ENCODE measurements at places on chromosomes 11 and 22. TPM values are rescaled to one million over a fixed set of nuclear protein-coding genes. Genes with fewer than 3 reads are reported as not detected.
A peak's percentile ranks its signal among the peaks of the same experiment; 100 is the strongest.

The MRGPRX4 gene
- polyA plus RNA-seq, result not detected

DNA sequence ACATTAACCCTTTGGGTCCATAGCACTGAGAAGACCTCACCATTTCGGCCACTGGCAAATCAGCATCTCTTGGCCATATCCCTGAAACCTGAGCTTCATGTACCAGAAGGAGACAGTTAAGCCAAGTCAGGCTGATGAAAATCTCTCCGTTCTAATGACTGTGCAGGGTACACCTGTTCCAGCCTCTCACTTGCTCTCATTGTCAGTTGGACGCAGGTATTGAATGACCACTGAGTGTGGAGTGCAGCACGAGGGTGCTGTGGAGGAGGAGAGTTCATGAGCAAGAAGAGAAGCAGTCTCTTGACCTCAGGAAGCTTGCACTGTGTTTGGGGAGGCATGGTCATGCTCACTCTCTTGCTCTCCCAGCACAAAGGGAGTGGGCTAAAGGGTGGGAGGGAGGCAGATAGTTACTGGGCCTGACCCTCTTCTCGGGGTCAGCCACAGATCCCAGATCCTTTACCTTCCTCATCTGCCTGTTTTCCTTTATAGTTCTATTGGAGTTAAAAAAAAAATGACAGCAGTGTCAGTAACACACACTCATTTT lies 65.2 kb downstream of the ZBTB16 start:
- DNase-seq, result no peak

GRCh38 chr11:117239295-117239694 lies 6.8 kb downstream of the RNF214 start:
- DNase-seq, result no peak

- DNase-seq, result no peak
These were observed 23.3 kb upstream of the MMP7 start for GRCh38 chr11:102553835-102554282.

DNA sequence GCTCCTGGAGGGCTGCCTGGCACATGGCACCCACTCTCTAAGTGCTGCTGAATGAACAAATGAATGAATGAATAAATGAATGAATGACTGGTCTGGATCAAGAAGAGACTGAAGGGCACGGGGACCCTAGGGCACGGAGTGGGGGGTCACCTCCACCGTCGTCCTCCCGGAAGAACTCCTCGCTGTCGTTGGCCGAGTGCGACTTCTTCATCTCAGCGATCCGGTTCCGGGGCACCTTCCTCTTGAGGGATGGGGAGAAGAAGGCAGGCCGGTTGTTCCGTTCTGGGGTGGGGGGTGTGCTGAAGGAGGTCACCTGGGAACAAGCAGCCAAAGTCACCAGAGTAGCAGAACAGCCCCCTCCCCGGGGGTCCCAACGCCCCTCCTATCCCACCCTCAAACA lies 36.0 kb downstream of the NUP50 start:
- DNase-seq, result peak; percentile 53

The TCN2 gene
- 23.1 TPM for polyA plus RNA-seq

- peak; percentile 60 for DNase-seq
These were observed 12.6 kb downstream of the SULT4A1 start for GRCh38 chr22:43849731-43850130.

DNA sequence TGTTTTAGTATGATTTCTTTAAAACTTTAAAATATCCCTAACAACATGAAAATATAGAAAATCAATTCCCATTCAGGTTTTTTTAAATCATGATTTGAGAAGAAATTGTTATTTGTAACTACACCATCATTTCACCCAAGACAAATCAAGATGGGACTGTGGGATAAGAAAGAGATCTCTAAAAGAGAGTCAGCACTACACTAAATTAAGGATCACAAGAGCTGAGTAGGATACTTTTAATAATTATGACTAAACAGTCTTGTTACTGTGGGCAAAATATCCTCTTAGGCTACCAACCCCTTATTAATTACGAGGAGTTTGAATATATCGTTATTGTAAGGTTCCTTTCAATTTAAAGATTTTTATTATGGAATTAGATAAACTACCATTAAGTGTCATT lies 3.0 kb downstream of the GAS2 start:
- no peak for DNase-seq

GRCh38 chr11:70466596-70466995 lies 68.3 kb downstream of the CTTN start:
- DNase-seq, result peak; percentile 60

The SLC2A11 gene
- 15.6 TPM for polyA plus RNA-seq

The SF3A1 gene
- 22.8 TPM for polyA plus RNA-seq

DNA sequence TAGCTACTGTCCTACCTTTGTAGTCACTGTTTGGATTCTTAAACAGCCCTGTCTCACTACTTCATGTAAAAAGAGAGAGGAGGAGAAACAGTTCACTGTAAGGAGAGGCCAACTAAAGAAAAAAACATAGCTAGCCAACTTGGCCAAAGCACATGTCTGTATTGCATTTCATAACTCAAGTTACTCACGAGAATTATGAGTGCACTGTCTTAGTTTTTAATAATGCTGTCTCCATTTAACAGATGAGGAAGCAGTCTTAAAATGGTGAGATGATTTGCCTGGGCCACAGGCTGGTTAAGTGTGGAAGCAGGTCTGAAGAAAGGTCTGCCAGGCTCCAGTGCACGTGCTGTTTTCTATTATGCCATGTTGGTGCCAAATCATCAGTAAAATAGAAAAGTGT lies 104.5 kb downstream of the UVRAG start:
- no peak for DNase-seq

DNA sequence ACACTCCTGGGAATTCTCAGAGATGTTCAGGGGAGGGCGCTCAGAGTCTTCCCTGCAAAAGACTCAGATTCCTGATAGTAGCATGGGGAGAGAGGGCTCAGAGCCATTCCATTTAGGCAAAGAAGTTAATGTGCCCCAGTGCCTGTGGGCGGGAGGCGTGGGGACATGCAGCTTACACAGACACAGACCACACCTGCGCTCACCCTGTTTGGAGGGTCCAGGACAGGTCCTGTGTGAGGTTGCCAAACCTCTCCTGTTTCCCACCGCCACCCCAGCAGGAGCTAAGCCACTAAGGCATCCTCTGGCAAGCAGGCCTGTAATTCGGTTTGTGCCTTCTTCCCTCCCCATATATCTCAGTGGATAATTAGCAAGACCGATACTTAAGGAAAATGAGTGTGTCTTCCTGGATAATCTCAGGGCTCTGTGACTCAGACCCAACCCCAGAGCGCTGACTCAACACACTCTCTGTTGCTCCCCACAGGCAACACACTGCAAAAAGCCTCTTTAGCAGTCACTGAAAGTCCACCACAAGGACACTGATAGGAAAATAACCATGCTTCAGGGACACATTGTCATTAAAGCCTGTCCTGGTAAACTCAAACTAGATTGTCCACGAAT lies 118.9 kb upstream of the LMO1 start:
- no peak for DNase-seq

The SLC22A8 gene
- not detected for polyA plus RNA-seq

- peak; percentile 34 for DNase-seq
These were observed 613.3 kb upstream of the CADM1 start for GRCh38 chr11:116117331-116118137.

GRCh38 chr22:34160141-34160783 lies 240.0 kb upstream of the LARGE1 start:
- DNase-seq, result no peak

The CADM1 gene
- 3.4 TPM for polyA plus RNA-seq

GRCh38 chr11:67357831-67358670 lies 4.7 kb upstream of the POLD4 start:
- DNase-seq, result no peak

DNA sequence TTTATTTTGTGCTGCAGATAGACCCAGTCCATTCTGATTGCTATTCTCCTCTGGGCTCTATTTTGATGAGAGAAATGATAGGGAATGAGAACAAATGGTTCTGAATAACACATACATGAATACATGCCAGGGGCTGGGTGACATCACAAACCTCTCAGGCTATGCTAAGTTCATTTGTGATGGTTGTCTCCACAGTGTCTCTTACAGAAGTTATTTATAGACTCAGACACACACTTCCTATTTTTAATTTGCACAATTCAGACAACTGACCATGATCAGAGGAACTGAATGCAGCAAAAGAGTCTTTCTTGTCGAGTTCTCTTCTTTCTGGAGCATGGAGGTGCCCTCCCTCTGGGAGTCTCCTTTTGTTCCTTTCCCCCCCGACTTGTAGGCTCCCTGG lies 991.7 kb downstream of the OPCML start:
- no peak for DNase-seq

DNA sequence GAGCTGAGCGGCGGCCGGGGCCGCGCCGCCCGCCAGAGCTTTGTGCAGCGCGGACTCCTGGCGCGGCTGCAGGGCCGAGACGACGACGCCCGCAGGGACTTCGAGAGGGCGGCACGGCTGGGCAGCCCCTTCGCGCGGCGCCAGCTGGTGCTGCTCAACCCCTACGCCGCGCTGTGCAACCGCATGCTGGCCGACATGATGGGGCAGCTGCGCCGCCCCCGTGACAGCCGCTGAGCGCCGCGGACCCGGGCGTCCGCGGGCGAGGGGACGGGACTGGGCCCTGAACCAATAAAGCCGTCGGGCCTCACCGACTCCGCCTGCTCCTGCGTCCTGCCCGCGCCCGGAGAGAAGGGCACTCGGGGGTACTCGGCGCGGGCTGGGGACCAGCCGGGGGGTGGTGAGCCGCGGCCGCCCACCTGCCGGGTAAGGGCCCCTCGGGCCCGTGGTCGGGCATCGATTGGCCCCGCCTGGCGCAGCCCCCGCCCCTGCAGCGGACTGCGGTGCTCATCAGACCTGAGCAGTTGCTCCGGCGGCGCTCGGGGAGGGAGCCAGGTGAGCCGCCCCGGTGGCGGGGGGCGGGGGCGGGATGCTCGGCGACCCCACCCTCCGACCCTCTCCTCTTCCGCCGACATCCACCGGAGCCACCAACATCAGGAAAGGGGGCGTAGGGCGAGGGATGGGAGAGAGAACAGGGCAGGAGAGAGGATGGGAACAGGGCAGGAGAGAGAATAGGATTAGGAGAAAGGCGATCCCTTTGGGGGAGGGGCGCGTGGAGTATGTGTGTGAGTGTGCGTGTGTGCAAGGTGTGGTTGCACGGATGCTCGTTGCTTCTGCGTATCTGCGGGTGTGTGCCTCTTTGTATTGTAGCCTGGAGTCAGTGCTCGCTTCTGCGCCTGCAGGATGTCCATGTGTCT lies at the start of gene TMEM25:
TSS of gene TMEM25 (plus strand) at position 510 of the 914 bp plus-strand sequence. CDS start 610 bp downstream, outside the sequence.
- peak; percentile 92 for DNase-seq

DNA sequence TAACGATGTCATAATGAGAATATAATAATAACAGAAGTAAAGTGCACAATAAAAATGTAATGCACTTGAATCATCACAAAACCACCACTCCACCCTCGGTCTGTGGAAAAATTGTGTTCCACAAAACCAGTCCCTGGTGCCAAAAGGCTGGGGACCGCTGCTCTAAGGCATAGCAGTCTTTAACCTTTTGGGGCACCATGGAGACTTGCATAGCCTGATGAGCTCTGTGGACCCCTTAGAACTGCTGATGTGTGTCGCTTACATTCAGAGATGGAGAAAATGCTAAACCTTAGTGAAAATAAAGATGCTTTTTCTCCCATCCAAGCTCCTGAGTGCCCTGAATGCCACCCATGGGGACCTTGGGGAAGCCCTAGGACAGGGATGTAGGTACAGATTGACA lies 87.6 kb upstream of the SEPTIN5 start:
- no peak for DNase-seq

The ACR gene
- 0.21 TPM for polyA plus RNA-seq

GRCh38 chr22:47337161-47337621 lies 574.7 kb downstream of the TBC1D22A start:
- DNase-seq, result no peak

GRCh38 chr11:117601006-117601708 lies 195.9 kb downstream of the DSCAML1 start:
- DNase-seq, result no peak
